ENCODE measurements at places on chromosomes 6 and 20. TPM values are rescaled to one million over a fixed set of nuclear protein-coding genes. Genes with fewer than 3 reads are reported as not detected.

The TP53TG5 gene
- not detected for total RNA-seq

The BMP6 gene
- total RNA-seq, result 0.10 TPM

The ZNF341 gene
- 7.4 TPM for total RNA-seq

The PREX1 gene
- total RNA-seq, result 119 TPM

The NTSR1 gene
- total RNA-seq, result not detected

The TGM2 gene
- total RNA-seq, result 1.6 TPM

The SNAI1 gene
- 0.51 TPM for total RNA-seq

All from T-helper 1 cell treated with Interleukin-12 subunit alpha and Interleukin-12 subunit beta and Interleukin-4 antibody, amounts not matched to agents 30 ng/mL and 1 ng/mL, for 36 hours (primary cell).